SK-N-SH (cell line): ENCODE measurements at places on chromosomes 13 and 19. TPM values are rescaled to one million over a fixed set of nuclear protein-coding genes. Genes with fewer than 3 reads are reported as not detected.

DNA sequence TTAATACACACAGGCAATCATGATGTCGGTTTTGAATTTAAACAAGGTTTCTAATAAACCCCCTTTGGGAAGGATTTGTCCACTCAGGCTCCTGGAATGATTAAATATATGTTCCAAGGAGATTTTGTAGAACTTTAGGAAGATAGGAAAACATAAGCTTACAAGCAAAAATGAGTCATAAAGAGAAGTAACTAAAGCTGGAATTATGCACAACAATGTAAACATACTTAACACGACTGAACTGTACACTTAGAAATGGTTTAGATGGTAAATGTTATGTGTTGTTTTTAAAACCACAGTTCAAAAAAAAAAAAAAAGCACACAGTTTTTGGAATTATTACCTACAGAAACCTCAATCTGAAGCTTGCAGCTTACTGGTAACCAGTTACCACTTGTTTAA is 304.4 kb downstream of the NALCN start:
- no peak for DNase-seq

- DNase-seq: no peak
Measured at GRCh38 chr19:29271341-29271740, 58.4 kb upstream of the UQCRFS1 start.

DNA sequence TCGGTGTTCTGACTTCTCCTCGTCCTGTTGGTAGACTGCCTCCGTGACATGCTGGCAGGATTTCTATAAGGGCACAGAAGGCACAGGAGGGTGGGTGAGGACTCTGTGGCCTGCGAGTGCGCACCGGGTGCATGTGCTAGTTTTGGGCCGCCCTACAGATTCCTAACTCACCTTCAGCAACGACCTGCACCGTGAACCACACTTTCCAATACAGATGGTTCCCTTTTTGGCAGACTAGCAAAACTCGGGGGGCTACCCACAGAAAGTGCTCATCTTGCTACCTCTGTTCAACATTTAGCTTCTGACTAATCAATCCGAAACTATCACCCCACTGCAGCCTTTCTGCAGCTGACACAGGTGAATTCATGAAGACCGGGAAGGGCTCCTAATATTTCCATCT is 14.1 kb upstream of the AMER2 start:
- DNase-seq: no peak

KIR3DL2 gene
- polyA plus RNA-seq: not detected in 2 replicates

ADGRE3 gene
- polyA plus RNA-seq: not detected in 2 replicates

RGL3 gene
- 13.3 and 13.5 TPM in 2 replicates for polyA plus RNA-seq

SYNGR4 gene
- polyA plus RNA-seq: 0.08 TPM in 1 of 2 replicates, not detected in the other

ZNF530 gene
- 4.4 and 4.6 TPM in 2 replicates for polyA plus RNA-seq

GRCh38 chr13:103634066-103634465 is 567.8 kb upstream of the SLC10A2 start:
- DNase-seq: no peak

DNA sequence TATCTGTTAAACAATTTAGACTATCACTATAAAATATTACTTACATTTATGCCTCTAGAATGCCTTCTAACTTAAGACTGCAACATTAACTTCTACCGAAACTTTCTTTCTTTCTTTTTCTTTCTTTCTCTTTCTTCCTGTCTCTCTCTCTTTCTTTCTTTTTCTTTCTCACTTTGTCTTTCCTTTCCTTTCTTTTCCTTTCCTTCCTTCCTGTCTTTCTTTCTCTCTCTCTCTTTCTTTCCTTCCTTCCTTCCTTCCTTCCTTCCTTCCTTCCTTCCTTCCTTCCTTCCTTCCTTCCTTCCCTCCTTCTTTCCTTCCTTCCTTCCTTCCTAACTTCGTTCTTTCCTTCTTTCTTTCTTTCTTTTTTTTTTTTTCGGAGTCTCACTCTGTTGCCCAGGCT is 1071.9 kb upstream of the ATXN8OS start:
- DNase-seq: no peak

PODNL1 gene
- polyA plus RNA-seq: 4.2 and 7.5 TPM in 2 replicates
